ENCODE measurements at places on chromosomes 3 and 15.

- DNase-seq = no peak
Measured at GRCh38 chr3:27114684-27115083, 254.5 kb downstream of the NEK10 start.

- DNase-seq = no peak
Measured at GRCh38 chr3:114274929-114275328, 18.9 kb upstream of the TIGIT start.

DNA sequence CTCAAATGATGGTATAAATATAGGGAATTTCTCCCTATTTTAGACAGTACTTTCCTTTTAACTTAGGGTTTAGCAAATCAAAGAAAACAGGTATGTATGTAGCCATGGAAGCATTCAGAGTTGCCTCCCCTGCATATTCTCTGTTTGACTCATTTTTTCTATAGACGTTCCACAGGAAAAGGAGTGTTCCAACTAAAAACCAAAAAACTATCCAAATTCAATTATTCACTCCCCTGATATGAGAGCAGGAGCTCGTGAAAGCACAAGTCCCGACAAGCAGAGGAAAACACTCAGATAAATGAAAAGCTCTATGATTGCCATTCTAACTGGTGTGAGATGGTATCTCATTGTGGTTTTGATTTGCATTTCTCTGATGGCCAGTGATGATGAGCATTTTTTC lies 119.5 kb downstream of the FRMD5 start:
- no peak for DNase-seq

DNA sequence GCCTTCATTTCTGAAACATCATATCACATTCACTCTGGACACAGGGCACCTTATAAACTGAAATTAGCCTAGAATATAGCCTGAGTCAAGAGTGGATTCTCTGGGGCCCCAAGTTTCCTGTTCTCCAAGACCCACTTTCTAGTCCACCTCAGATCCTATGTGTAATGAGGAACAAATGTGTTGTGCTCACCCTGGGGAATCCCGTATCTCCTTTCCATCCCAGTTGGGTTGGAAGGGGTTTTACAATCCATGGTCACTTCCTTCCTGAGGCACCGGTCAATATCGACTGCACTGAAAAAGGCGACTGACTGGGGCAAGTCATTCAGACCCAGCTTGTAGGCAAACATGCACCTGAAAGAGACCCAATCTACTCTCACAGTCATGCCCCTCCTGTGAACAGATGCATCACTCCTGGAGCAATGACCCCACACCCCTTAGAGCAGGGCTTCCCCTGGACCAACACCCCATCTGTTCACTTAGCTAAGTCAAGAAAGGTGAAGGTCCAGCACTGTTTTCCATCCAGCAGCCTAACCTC lies 17.4 kb downstream of the POLG start:
- no peak for DNase-seq

- no peak for DNase-seq
Measured at GRCh38 chr3:122055215-122055614, at the start of gene CD86. CD86 (plus strand) TSS chr3:122055362; CDS start chr3:122055490, 128 bp downstream.

GRCh38 chr15:67227431-67227830 lies 27.0 kb downstream of the AAGAB start:
- no peak for DNase-seq

GRCh38 chr3:191120447-191121298 lies 78.4 kb upstream of the OSTN start:
- DNase-seq = no peak

GRCh38 chr3:149464542-149465328 lies 9.8 kb upstream of the TM4SF4 start:
- no peak for DNase-seq

DNA sequence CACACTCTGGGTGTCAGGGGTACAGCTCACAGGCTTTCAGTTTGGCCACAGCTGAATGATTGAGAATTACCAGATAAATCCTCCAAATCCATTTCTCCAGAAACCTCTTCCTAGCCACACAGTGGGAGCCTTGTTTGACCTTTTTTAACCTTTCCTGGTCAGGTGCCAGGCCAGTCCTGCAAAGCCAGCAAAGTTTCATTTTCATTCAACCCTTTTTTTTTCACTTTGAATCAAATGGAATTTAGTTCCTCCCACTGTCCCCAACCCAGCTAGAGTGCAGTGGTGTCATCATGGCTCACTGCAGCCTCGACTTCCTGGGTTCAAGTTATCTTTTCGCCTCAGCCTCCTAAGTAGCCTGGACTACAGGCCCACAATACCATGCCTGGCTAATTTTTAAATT lies 67.8 kb downstream of the NSUN3 start:
- DNase-seq = no peak

DNA sequence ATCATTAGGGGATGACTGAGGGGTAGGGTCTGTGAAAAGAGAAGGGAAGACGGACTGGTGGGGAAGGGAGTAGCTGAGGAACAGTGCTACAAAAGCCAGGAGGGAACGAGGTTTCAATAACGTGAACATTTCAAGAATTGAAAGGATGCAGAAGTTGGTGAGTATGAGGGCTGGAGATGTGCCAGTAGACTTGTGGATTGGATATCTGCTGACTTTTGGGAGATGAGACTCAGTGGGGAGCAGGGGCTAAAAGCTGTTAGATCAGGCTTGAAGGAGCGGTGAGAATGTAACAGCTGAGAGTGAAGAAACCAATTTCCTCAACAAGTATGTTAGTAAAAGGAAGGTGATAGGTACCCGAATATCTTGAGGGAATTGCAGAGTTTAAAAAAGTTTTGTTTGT lies 65.2 kb downstream of the GTPBP8 start:
- DNase-seq = no peak
